ENCODE measurements at places on chromosomes 7 and 10.

DNA sequence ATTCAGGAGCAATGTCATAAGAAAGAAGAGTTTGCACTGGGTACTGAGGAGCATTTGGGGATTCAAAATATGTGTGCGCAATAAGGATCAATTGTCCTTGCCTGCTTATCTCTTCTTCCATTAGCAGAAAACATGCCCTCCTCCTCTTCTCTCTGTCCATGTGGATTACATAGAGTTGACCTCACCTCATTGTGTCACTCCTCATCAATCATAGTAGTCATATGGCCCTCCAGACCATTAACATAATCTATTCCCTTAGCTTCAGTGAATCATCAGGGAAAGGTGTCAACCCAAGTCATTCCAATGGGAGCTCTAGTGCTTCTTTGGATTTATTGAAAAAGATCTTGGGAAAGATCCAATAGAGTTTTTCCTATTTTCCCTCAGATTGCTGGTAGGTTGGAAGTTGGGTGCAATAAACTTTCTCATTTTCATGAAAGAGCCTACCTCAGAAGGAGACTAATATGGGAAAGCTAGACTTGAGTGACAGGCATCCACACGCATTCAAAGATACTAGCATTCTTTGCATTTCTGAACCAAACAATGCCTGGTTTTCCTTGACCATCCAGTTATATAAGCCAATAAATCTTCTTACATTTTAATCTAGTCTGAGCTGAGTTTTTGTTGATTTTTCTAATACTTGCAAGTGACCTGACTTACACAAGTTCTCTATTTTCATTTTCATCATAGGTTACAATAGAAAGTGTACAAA lies 71.5 kb upstream of the FAM13C start:
- DNase-seq, result no peak

- no peak for DNase-seq
These were observed 54.3 kb upstream of the KCND2 start for GRCh38 chr7:120218712-120219111.

DNA sequence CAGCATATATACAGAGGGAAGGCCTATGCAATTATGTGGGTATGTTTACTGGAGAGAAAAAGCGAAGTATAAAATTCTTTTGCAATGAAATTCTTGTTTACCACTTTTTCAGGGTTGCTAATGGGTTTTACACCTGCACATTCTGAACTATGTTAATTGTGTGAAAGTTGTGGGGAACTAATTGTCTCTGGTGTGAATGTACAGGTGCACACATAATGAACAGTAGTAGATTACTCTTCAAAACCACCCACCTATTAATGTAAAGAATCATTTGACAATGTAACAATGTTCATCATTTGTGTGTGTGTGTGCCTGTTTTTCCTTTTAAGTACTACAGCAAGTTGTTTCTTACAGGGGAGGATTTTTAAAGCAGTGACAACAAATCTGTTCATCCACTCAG lies 80.0 kb upstream of the FEZF1 start:
- no peak for DNase-seq

- no peak for DNase-seq
These were observed 818.6 kb downstream of the TNS3 start for GRCh38 chr7:46763344-46763743.

- DNase-seq, result no peak
These were observed 13.3 kb downstream of the ZNF804B start for GRCh38 chr7:88772776-88773175.

- DNase-seq, result no peak
These were observed 152.6 kb upstream of the PFKP start for GRCh38 chr10:2914741-2915140.

DNA sequence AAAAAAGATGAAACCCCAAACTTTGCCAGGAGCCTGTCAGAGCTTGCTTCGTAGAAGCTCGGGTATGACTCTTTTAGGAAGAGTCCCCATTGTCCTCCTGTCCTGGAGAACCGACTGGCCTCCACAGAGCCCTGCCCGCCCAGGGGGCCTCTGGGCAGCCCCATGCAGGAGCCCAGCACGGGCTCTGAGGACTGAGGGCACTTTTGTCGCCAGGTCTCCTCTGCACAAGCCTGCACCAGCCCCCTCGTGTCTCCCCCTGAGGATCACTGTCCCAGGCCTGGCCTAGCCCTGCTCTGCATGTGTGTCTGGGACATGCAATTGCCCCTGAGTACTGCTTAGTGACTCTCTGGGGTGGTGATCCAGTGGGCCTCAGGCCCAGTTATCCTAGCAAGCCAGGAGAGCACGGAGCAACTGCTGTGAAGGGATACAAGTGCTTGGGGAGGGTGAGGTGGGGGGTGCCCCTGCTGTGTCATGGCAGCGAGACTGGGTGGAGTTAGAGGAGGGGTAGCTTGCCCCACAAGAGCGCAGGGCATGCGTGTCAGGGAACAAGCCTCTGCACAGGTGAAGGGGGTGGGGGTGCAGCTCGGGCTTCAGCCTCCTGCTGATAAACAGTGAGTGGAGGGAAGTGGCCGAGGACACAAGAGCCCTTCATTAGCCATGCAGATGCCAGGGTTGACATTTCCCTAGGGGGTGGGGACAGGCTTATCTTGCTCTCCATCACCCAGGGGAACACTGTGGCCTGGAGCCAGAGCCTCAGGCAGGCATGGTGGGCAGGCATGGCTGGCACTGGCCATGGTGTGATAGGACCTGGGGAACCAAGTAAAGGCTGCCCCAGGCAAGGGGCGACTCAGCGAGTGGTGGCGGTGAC lies 143.4 kb downstream of the C10orf105 start:
- no peak for DNase-seq

DNA sequence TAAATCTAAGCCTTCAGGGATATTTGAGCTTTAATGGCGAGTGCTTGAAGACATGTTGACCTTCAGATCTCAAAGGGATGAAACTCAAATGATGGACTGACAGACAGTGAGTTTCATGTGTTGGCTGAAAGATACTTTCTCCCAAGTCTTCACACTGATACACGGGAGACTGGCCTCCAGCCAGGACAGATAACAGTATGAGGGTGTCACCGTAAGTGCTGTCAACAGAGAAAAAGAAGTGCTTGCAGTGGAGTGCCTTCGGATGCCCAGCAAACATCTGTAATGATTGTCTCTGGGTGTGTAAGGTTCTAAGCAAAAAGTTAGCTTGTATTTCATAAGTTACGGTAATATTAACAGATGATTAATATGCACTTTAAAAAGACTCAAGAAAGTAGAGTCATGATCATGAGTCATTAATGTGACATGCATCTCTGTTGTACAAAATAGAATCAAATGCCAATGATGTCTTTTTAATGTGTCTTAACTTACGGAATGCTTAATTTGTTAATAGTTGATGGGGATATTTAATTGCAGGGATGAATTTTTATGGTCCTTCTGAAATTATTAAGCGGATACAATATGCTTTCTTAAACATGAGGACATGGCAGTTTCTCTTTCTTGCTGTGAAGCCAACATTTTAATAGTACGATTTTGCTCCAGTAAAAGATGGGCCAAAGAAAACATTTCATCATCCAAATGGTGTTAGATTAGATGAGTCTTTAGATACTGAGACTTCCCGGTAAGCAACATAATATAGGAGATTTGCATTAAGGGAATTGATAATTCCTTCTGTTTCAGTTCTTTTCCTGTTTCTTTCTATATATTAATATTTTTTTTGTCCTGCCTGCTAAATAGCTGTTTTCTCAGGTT lies 292.5 kb downstream of the GALNT17 start:
- no peak for DNase-seq

DNA sequence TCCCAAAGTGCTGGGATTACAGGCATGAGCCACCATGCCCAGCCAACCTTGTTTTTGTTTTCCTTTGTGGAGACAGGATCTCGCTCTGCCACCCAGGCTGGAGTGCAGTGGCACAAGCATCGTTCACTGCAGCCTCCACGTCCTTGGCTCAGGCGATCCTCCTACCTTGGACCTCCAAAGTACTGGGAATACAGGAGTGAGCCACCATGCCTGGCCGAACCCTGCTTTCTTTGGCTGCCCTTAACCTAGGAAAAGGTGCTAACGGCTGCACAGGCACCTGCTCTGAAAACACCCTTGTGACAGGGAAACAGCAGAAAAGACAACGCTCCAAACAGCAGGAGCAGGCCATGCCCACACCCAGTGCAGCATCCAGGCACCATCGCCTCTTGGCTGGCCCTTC lies 71.9 kb downstream of the OAT start:
- DNase-seq, result no peak

DNA sequence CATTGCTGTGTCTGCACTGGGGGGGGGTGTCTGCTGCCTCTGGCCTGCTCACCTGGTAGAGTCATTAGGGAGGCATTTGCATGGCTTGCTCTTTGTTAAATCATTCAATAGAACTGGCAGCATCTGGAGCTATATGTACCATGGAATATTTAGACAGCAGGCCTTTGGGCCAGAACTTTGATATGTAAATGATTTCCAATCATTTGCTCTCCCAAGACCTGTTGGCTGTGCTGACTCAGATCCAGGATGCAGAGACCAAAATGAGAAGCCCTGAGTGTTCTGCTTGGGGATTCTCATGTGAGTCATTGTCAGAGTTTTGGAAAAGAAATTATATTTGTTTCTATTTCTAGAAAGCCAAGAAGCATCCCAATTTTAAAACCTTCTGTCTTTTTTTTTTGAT lies 257.6 kb upstream of the IGFBP3 start:
- no peak for DNase-seq

- DNase-seq, result no peak
These were observed 8.5 kb upstream of the BAG3 start for GRCh38 chr10:119642556-119643111.
